ENCODE measurements at places on chromosomes 3 and 15. TPM values are rescaled to one million over a fixed set of nuclear protein-coding genes. Genes with fewer than 3 reads are reported as not detected.

Gene PLS1
- 0.83 TPM for total RNA-seq

Gene RBP2
- not detected for total RNA-seq

Gene VEPH1
- total RNA-seq: 34.7 TPM

GRCh38 chr3:188782613-188783124 lies 389.1 kb upstream of the TPRG1 start:
- H3K4me3 ChIP-seq: no peak overlapping the region
- H3K4me1 ChIP-seq: peaks cover 11% of the 10 kb centered on the region
- no peaks in the 10 kb centered on the region for H3K36me3 ChIP-seq
- H3K27ac ChIP-seq: no peak overlapping the region
- H3K27me3 ChIP-seq: no peaks in the 10 kb centered on the region
- DNase-seq: no peak

GRCh38 chr15:75178171-75178937 lies 23.3 kb upstream of the C15orf39 start:
- no peaks in the 10 kb centered on the region for H3K27me3 ChIP-seq
- H3K36me3 ChIP-seq: no peaks in the 10 kb centered on the region
- no peak overlapping the region for H3K27ac ChIP-seq
- peaks cover 9% of the 10 kb centered on the region for H3K4me1 ChIP-seq
- peak; percentile 6 for DNase-seq

Gene VPS18
- total RNA-seq: 36.7 TPM

- no peaks in the 10 kb centered on the region for H3K27me3 ChIP-seq
- no peak overlapping the region for H3K27ac ChIP-seq
- H3K4me1 ChIP-seq: peaks cover 3% of the 10 kb centered on the region
- H3K4me3 ChIP-seq: no peak overlapping the region
Measured at GRCh38 chr3:37956723-37957538, 33.7 kb upstream of the VILL start.

Gene ARHGAP31
- total RNA-seq: 3.5 TPM

DNA sequence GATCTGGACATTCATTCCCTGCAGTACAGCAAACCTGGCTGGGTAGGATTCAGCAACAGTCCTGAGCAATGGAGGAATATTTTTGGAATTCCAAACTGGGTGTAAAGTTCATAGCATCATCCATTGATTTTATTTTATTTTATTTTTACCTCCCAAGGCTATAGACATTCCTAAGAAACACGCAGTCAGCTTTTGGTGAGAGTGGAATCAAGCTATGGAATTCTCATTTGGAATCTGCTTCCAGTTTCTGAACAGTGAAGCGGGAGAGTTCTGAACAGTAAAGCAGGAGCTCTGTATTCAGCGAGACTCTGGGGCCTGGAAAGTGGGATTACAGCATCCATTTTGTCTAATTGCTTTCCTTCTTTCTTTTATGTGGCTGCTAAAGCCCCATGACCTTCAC lies 1.4 kb upstream of the PDZRN3 start:
- DNase-seq: no peak
- no peak overlapping the region for H3K27ac ChIP-seq
- no peaks in the 10 kb centered on the region for H3K36me3 ChIP-seq
- H3K4me3 ChIP-seq: peak overlapping the region; percentile 72
- no peaks in the 10 kb centered on the region for H3K27me3 ChIP-seq
- H3K4me1 ChIP-seq: peaks cover 3% of the 10 kb centered on the region

Gene GLCE
- 27.7 TPM for total RNA-seq

Gene GCSAM
- total RNA-seq: not detected

Gene ACKR2
- total RNA-seq: under 0.01 TPM

Measured in fibroblast of lung (primary cell).